ENCODE measurements at places on chromosomes 13 and 19.

GRCh38 chr19:2488405-2488941 is 12.5 kb downstream of the GADD45B start:
- no peak for DNase-seq

GRCh38 chr13:36718686-36719085 is 44.9 kb downstream of the SERTM1 start:
- DNase-seq: no peak

DNA sequence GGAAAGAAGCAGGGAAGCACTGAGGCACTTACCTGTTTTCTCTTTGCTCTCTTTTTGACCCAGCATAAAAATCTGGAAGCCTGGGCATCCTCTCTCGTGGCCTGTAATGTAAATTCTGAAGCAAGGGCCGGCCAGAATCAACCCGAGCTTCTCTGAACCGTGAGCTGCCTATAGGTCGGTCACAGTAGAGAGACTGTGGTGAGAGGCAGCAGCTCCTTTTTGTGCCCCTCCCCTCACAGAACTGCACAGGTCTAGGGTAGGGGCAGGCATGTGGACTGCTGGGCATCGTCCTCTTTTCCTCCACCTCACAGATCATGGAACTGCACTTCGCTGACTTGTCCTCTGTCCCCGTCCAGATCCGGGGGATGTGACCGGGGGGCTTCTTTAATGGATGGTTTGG is 12.5 kb downstream of the FAM124A start:
- no peak for DNase-seq

- DNase-seq: no peak
These were observed 14.7 kb upstream of the CEACAM6 start for GRCh38 chr19:41740415-41741243.

GRCh38 chr13:48567515-48568369 is 34.9 kb upstream of the RCBTB2 start:
- DNase-seq: no peak

GRCh38 chr13:77930430-77930829 is 11.8 kb upstream of the EDNRB start:
- no peak for DNase-seq

DNA sequence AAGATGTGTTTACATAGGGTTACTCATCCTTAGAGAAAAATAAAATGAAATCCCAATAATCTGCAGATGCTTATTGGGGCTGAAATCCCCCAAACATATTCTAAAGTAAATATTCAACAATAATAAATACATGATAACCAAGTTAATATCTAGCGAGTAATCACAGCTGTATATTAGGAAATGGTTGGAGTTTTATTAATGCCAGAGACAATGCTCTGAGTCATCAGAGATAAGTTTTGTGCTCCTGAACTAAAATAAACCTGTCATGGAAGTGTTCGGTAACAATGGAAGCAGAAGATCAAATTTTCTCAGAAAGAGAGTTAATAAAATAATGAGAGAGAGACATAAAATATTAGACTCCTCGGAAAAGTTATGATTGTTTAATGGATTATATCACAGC is 31.4 kb downstream of the FLT1 start:
- no peak for DNase-seq

DNA sequence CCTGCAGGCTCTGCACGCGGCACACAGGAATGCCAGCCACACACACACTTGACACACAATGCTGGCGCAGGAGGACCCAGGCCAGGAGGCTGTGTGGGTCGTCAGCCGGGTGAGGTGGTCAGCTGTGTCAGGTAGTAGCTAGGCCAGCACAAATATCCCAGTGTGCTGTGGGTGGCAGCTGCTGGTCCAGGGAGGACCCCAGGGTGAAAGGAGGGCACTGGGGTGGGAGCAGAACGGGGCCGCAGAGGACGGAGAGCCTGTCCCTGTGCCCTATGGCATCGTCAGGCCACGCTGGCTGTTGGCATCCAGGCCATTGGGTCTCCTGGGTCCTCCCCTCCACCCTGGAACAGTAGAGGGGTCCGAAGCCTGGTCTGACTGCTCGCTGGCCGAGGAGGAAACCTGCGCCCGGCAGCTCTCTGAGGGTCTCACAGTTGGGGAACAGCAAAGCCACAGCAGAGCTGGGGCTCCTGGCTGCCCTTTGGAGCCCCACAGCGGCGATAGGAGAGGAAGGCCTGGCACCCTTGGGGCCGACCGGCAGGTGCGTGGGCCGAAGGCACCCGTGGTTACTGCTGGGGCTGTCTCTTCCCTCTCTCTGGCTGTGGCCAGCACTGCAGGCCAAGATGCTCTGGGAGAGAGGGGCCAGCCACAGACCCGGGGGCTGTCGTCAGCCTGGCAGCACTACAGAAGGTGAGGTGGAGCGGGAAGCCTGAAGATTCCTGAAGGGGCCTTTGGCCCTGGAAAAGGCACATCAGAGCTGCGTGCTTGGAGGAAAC is 27.3 kb downstream of the C13orf46 start:
- DNase-seq: no peak

DNA sequence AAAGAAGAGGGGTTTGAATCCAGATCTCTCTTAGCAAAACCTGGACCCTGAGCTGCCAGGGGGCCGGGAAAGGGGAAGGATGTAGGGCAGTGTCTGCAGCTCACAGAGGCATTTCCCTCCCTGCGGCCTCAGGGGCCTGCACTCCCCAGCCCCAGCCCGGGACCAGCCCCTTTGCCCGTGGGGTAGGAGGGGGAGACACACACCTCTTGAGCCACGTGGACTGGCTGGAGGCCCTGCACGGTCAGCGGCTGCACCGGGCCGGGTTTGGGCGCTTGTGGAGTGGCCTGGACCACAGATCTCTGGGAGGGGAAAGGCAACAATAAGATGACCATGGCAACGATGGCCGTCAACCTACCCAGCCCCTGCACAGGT is 26.9 kb downstream of the RFX1 start:
- no peak for DNase-seq

DNA sequence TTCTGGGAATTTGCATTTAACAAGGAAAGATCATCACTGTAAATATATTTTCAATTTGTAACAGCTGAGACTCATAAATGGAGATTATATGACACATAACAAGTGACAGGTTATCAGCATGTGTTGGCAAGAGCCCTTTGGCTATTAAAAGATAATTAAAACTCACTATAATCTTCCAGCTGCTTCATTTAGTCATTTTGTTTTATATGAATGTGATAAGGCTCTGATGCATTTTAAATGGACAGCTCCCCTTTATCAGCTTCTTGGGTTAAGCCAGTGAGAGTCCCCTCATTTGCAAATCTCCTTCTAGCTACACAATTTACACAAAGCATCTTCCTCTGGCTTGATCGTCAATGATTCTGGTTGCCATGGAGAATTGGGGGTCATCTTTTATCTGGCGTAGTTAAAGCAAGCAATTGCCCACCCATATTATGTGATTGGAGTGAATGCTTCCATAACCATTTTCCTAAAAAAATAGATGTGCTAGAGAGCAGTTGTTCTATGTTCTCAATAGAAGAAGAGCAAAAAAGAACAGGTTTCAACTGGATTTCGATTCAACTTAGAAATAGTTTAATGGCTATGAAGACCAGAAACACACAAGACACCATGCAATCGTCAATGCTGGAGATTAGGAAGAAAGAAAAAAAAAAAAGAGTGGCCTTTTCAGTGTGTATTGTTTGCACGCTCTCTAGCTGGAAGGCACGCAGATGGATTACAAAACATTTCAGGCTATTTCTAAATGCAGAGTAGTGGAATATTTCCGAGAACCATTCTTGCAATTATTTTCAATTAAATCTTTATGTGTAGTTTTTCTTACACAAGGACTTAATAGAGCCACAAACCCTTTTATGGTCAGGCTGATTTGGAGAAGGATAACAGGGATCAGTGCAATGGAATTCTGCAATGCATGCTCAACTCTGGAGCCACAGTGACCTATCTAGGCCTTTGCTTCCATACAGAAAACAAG is 27.4 kb downstream of the STARD13 start:
- no peak for DNase-seq

DNA sequence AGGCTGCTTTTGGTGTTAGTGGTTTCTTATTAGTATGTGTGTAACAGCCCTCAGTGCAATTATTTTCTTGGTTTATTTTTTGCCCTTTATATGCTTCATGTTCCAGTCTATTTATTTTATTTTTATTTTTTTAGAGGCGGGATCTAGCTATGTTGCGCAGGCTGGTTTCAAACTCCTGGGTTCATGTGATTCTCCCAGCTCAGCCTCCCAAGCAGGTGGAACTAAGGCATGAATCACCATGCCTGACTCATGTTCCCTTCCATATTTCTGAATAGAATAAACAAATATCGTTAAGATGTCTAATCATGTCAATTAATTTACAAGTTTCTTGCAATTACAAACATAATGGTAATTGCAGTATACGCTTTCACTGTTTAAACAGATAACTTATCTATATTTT is 11.7 kb downstream of the SKA3 start:
- no peak for DNase-seq

DNA sequence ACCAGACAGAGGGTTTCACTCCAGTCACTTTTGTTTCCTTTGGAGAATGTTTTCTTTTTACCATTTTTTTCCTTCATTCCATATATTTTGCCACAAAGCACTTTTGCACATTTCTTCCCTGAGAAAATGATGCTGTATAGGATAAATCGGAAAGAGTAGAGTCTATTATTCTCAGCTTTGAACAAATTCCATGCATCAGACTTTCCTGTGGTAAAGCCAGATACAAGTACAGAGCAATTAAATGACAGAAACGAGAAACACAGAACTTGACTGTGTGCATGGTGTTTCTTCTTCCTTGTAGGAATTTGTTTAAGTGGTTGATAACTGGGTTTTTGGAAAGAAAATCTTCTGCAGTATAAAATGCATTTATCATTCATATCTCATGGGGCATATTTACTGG is 107.4 kb upstream of the CSNK1A1L start:
- DNase-seq: no peak
